Activated B cell treated with CpG ODN at 0.5 μM for 24 hours (primary cell): ENCODE measurements at places on chromosomes 1 and 21. TPM values are rescaled to one million over a fixed set of nuclear protein-coding genes. Genes with fewer than 3 reads are reported as not detected.

DNA sequence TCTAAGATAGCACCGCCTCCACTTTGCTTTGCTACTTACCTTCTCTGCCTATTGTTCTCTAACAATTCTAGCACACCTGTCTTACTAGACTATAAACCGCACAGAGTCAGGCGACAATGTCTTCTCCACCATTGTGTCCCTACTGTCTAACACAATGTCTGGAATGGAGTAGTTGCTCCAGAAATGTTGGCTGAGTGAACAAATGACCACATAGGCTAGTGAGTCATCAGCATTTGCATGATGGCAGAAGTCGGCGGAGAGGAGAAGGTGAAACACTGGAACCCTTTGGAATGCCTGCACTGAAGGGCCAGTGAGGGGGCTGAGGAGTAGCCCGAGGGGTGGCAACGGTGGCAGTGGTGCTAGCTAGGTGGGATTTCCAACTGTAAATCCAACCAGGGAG is 14.0 kb upstream of the PABPC4 start:
- no peaks in the 10 kb centered on the region for H3K36me3 ChIP-seq
- no peaks in the 10 kb centered on the region for H3K27me3 ChIP-seq
- no peak overlapping the region for H3K27ac ChIP-seq
- no peak overlapping the region for H3K4me3 ChIP-seq
- no peak for DNase-seq

DNA sequence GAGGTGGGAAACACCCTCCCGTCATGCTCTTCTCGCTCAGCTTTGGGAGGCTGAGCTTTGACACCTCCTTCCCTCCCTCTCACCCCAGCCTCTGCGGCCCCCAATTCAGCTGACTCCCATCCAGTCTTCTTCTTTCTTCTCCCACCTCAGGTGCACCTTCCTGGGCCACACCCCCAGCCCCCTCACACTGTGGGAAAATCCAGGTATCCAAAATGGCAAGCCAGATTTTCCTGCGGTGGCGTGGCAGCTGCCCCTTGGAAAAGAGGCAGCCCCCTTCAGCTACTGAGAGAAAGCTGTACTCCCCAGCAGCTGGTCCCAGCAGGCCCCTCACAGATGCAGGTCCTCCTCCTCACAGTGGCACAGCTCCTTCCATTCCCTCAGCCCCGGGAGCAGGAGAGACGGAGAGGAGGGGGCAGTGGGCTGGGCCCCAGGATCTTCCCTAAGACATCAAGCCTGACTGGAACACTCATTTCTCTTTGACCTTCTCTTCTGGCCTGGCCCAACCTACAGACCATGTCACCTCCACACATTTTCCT is 61.6 kb downstream of the OPTC start:
- no peak for DNase-seq
- H3K4me3 ChIP-seq: no peak overlapping the region
- no peaks in the 10 kb centered on the region for H3K27me3 ChIP-seq
- no peaks in the 10 kb centered on the region for H3K4me1 ChIP-seq
- no peak overlapping the region for H3K27ac ChIP-seq

DNA sequence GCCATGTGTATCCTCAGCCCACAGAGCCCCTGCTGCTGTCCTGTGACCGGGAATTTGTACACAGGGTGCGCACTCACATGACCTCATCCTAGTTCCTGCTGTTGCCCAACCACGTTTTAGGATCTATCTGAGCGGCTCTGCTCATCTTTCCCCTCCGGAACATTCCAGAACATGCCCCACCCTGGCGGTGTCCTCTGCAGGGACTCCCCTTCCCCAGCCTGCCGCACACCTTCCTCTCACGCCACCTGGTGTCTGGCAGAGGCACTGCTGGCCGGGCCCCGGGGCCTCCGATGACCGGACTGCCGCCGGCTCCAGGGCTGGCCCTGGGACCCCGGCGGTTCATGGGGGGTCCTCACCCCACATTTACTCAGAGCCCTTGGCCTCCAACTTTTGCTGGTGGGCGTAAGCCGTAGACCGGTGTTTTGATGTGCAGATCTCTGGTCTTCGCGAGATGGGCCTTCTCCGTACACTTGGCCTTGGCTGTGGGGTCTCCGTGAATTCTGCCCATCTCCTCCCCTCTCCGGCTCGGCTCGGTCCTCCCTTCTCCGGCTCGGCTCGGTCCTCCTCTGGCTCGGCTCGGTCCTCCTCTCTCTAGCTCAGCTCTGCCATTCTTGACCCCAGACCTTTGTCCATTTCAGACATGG is 29.5 kb downstream of the ARHGEF16 start:
- H3K27ac ChIP-seq: no peak overlapping the region
- H3K27me3 ChIP-seq: peaks cover 4% of the 10 kb centered on the region
- H3K4me1 ChIP-seq: no peaks in the 10 kb centered on the region
- DNase-seq: peak; percentile 44
- H3K36me3 ChIP-seq: no peaks in the 10 kb centered on the region

The OR10R2 gene
- not detected in 2 replicates for total RNA-seq

DNA sequence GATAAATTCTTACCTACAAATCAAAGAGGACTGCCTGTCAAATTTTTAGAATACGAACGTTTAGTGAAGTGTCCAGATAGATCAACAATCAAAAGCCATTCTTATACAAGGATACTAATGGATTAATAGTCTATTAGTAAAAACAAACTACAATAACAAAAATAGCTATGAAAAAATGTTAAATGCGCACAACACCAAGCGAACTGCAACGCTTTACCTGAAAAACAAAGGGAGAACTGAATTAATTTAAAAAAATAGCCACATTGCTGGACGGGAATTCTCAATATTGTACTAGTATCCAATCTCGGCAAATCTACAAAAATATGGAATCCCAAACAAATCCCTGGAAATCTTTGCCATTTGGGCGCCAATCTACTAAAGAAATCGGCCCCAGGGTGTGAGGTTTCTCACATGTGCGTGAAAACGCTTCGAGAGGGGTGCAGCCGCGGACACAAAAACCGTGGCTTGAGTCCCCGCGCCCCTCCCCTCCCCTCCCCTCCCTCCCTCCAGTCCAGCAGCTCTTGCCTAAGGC is 55.6 kb downstream of the TRAF5 start:
- no peaks in the 10 kb centered on the region for H3K27me3 ChIP-seq
- H3K4me3 ChIP-seq: peak overlapping the region; percentile 93
- peaks cover 20% of the 10 kb centered on the region for H3K4me1 ChIP-seq

DNA sequence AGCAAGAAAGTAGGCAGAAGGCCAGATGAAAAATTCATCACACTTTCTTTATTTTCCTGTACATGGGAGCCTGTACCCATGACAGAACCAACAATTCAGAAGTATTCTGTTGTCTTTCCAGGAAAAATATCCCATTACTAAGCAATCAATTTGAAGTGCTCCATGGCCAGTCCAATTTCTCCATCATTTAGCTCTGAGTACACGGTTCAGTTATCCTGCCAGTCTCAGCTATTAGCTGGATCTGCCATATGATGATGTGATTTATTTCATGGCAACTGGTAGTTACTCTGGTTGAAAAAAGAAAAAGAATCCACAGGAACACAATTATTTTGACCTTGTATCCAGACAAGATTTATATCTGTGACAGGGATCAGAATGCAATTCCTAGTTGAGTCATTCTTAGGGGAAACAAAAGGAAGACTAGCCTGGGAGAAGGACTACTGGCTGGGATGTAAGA is 70.6 kb upstream of the GORAB start:
- no peak overlapping the region for H3K27ac ChIP-seq
- DNase-seq: no peak
- H3K27me3 ChIP-seq: peaks cover 3% of the 10 kb centered on the region
- H3K4me1 ChIP-seq: no peaks in the 10 kb centered on the region
- H3K36me3 ChIP-seq: no peaks in the 10 kb centered on the region

DNA sequence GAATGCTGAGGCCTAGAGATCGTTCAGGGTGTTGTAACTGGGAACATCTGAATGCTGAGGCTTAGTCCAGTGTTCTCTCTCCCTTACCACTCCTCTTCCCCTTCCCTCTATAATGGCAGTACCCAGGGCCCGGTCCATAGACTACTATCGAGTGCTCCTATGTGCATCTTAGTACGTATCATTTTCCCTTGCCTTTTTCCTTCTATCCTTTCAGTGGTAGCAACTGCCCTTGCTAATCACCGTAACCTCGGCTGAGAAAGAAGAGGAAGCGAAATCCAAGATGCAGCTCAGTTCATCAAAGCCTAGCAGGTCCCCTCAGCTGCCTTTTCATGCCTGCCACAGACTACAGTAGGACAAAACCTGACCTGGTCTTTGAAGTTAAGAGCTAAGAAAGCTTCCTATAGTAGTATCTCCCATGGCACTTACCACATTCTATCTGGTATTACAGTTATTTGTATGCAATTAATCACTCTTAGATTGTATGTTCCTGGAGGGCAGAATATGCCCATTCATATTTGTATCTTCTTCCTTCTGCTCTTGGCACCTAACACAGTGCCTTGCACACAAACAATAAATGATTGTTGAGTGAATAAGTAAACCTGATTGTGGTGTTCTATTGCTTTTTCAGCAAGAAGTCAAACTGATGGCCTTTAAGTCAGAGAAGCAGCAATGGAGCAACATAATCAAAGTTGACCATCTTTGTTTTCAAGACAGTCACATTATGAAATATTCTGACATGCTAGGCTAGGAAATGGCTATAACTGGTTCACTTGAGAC is 22.4 kb downstream of the CNIH4 start:
- H3K4me3 ChIP-seq: no peak overlapping the region
- no peaks in the 10 kb centered on the region for H3K27me3 ChIP-seq
- H3K27ac ChIP-seq: peak overlapping the region; percentile 30
- peaks cover 50% of the 10 kb centered on the region for H3K36me3 ChIP-seq
- H3K4me1 ChIP-seq: peaks cover 23% of the 10 kb centered on the region

The VHLL gene
- not detected in 2 replicates for total RNA-seq

GRCh38 chr21:30027986-30028385 is 88.2 kb upstream of the GRIK1 start:
- H3K27me3 ChIP-seq: no peaks in the 10 kb centered on the region
- no peaks in the 10 kb centered on the region for H3K36me3 ChIP-seq
- no peak overlapping the region for H3K4me3 ChIP-seq
- H3K4me1 ChIP-seq: no peaks in the 10 kb centered on the region
- H3K27ac ChIP-seq: no peak overlapping the region

GRCh38 chr1:36400825-36401601 is 3.3 kb upstream of the LSM10 start:
- no peaks in the 10 kb centered on the region for H3K27me3 ChIP-seq
- peaks cover 12% of the 10 kb centered on the region for H3K36me3 ChIP-seq
- DNase-seq: no peak
- H3K4me3 ChIP-seq: peak overlapping the region; percentile 66

The KCNJ9 gene
- total RNA-seq: not detected in 2 replicates

The KCNJ15 gene
- not detected in 2 replicates for total RNA-seq

The CHML gene
- 28.3 and 35.2 TPM in 2 replicates for total RNA-seq

The HEYL gene
- total RNA-seq: not detected in 2 replicates

DNA sequence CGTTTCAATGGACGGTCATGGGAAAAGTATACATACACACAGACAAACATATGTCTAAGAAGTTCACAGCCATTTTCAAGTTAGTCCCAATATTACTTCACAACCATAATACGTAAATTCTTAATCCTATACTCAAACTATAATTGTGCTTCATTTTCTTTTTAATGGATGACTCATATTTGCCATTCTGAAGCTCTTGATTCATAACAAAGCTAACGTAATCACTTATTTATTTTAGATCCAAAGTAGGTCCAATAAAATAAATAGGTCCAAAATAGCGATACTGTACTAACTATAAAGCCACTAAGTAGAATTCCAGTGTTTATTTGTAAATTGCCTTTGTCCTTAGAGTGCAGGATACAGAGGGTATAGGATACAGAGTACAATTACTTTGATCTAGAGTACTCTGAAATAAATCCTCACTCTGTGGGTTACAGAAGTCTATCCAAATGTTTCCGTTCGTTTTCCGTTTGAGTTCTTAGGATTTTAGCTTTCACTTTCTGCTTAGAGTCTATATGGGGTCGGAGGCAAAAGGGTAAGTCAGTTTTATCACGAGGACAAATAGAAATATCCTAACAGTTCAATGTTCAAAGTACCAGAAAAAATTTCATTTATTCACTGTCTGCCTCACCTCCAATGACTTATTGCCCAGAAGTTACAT is 8.8 kb upstream of the C1orf115 start:
- no peak for DNase-seq
- H3K27ac ChIP-seq: no peak overlapping the region
- no peaks in the 10 kb centered on the region for H3K27me3 ChIP-seq
- no peak overlapping the region for H3K4me3 ChIP-seq
- no peaks in the 10 kb centered on the region for H3K36me3 ChIP-seq
